Effector memory CD4-positive, alpha-beta T cell (primary cell): ENCODE measurements at places on chromosomes 1 and 21.

GRCh38 chr1:64878931-64879611 lies 87.3 kb downstream of the JAK1 start:
- H3K4me1 ChIP-seq: peaks cover 35% of the 10 kb centered on the region
- H3K27me3 ChIP-seq: no peaks in the 10 kb centered on the region
- DNase-seq: no peak
- H3K27ac ChIP-seq: no peak overlapping the region
- no peak overlapping the region for H3K4me3 ChIP-seq
- peaks cover 44% of the 10 kb centered on the region for H3K36me3 ChIP-seq

DNA sequence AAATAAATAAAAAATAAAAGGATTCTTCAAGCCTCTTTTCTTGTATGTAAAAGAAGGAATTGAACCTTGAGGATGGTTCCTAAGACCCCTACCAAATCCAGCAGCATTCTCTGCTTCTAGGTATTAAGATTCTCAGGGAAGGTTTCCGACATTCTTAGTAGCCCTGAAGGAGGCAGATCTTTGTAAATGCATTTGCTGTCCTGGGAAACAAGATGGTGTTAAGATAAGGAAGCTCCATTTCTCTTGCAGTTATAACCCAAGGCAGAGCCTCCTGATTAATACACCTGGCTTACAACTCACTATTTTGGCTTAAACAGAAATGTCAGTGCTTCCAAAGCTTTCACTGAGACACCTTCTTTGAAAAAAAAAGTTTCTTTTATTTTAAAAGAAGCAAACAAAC lies 393.8 kb downstream of the DISC1 start:
- no peaks in the 10 kb centered on the region for H3K27me3 ChIP-seq
- H3K4me3 ChIP-seq: no peak overlapping the region
- H3K27ac ChIP-seq: no peak overlapping the region

GRCh38 chr1:64950284-64950809 lies 16.0 kb downstream of the JAK1 start:
- no peak for DNase-seq
- no peak overlapping the region for H3K27ac ChIP-seq
- no peaks in the 10 kb centered on the region for H3K27me3 ChIP-seq
- peaks cover 28% of the 10 kb centered on the region for H3K4me1 ChIP-seq

DNA sequence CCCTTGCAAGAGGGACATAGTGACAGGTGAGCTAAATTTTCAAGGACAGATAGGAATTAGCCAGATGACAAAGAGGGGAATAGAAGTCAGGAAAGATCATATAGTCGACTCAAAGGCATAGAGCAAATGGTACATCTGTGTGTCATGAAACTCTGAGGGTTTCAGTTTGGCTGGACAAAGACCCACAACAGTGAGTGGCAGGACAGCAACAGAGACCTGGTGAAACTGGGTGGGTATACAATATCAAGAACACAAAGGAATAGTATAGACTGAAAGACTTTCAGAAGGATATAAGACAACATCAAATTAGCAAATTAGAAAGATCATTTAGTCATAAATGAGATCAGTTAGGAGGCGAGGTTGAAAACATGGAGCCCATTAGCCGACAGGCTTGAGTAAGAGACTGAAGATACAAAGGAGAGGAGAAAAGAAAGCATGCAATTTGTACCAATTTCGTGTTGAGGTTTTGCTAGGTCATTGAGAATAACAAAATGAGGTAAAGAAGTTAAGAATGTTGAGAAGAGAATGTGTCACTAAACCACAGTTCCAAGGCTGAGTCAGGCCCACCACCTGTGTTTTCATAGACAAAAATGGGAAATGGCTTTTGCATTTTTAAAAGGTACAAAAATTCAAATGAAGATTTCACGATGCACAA lies 213.8 kb downstream of the HHIPL2 start:
- H3K4me3 ChIP-seq: no peak overlapping the region
- no peaks in the 10 kb centered on the region for H3K4me1 ChIP-seq
- H3K27me3 ChIP-seq: no peaks in the 10 kb centered on the region
- no peaks in the 10 kb centered on the region for H3K36me3 ChIP-seq
- DNase-seq: no peak

- no peak overlapping the region for H3K4me3 ChIP-seq
- DNase-seq: no peak
- peaks cover 3% of the 10 kb centered on the region for H3K36me3 ChIP-seq
Observed at GRCh38 chr1:10598389-10598702, 123.6 kb downstream of the PEX14 start.

- no peak overlapping the region for H3K4me3 ChIP-seq
- no peaks in the 10 kb centered on the region for H3K36me3 ChIP-seq
- no peaks in the 10 kb centered on the region for H3K27me3 ChIP-seq
Observed at GRCh38 chr1:115679141-115679611, 37.4 kb downstream of the VANGL1 start.

DNA sequence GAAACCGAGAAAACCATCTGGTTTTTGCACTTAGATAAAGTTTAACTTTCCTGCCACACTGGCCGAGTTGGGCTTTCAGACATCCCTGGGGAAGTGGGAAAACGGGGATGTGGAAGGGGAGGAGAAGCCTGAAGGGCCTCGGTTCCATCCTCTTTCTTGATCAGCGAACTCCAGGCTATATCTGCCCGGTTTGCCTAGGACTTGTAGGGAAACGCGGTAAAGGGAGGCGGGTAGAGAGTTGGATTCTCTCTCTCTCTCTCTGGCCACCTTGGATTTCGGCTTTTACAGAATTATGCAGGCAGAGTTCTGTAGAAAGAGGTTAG lies 4.6 kb upstream of the LHX8 start:
- no peak for DNase-seq
- no peaks in the 10 kb centered on the region for H3K36me3 ChIP-seq
- H3K27me3 ChIP-seq: peaks cover 6% of the 10 kb centered on the region
- H3K4me3 ChIP-seq: no peak overlapping the region
- H3K4me1 ChIP-seq: no peaks in the 10 kb centered on the region

DNA sequence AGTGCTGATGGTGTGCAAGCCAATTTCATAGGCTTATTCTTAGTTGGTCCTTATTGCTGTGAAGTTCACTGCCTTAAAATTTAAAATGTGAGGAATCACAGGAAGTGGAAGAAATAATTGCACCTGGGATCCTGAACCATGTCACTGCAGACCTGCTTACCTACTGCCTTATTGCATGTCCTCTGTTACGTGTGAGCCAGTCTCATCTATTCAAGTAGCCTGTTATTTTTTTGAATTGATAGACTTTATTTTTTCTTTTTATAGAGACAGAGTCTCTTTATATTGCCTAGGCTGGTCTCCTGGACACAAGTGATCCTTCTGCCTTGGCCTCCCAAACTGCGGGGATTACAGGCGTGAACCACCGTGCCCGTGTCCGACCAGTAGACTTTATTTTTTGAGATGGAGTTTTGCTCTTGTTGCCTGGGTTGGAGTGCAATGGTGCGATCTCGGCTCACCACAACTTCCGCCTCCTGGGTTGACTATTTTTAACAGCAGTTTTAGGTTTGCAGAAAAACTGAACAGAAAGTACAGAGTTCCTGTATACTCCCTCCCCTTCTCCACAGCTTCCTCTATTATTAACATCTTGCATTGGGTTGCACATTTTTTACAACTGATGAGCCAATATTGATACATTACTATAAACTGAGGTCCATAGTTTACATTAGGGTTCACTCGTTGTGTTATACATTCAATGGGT lies 14.0 kb upstream of the DISC1 start:
- peaks cover 35% of the 10 kb centered on the region for H3K4me1 ChIP-seq
- no peak for DNase-seq
- no peaks in the 10 kb centered on the region for H3K36me3 ChIP-seq
- peak overlapping the region; percentile 28 for H3K27ac ChIP-seq
- H3K4me3 ChIP-seq: peak overlapping the region; percentile 20

DNA sequence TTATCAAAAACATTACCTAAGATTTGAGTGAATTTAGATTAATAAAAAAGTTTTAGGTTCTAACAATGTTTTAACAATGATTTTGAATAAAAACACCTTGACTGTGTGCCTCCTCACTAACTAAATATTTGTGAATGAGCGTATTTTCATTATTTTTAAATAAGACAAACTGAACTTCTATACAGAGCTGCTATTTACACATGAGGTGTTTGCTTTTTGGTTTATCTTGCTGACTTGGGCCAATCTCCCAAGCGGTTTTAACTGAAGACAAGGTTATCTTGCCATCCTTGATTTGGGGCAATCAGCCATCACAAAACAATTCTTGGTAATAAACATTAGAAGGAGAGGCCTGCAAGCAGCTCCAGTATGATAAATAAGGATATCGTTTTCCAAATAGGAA lies 108.2 kb upstream of the NRIP1 start:
- no peaks in the 10 kb centered on the region for H3K4me1 ChIP-seq
- H3K27ac ChIP-seq: no peak overlapping the region
- no peak for DNase-seq
- H3K4me3 ChIP-seq: no peak overlapping the region
- no peaks in the 10 kb centered on the region for H3K27me3 ChIP-seq

DNA sequence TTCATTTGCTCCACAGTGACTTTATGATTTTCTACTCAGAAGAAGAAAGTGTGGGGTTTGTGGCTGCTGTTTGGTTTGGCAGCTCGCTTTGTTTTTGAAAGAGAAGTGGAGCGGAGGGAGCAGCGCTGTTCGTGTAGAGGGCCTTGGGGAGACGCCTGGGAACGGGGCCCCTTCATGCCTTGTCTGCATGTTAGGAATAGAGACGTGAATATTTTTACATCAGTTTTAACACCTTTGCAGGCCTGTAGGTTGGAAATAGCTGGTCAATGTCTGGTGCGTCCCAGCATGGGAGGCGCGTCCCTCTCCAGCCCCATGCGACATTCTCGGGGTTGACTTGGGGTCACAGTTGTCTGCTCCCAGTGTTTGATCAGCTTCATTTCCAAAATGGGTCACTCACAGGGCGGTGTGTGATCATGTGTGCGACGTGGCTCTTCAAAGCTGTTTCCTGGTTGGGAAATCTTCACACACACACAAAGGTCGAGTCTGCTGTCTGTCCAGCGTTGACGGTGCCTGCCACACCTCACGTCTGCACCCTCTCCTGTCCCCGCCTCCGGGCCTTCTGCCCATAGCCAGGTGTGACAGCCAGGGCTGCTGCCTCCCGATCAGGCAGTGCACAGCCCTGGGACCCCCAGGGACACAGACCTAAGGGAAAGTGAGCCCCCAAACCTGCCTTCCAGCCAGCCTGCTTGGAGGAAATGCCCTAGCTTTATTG lies 149.2 kb downstream of the PSMG1 start:
- DNase-seq: no peak
- no peak overlapping the region for H3K4me3 ChIP-seq
- no peaks in the 10 kb centered on the region for H3K27me3 ChIP-seq
- H3K36me3 ChIP-seq: no peaks in the 10 kb centered on the region

DNA sequence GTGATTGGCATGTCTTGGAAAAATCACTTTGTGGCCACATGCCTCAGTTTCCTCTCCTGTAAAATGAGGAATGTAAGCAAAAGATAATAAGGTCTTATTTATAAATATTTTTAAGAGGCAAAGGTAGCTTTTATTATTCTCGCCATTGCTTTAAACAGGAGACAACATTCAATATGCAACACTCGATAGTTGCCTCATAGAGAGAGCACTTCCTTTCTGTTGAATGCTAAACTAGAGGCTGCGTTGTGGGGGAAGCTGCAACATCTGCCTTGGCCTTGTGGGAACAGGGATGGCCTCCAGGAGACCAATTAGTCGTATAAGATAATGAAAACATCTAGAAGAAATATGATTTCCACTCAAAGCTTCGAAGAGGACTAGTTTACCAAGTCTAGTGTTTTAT lies 3.5 kb downstream of the OSCP1 start:
- H3K27ac ChIP-seq: no peak overlapping the region
- DNase-seq: no peak
- no peak overlapping the region for H3K4me3 ChIP-seq
- H3K4me1 ChIP-seq: peaks cover 5% of the 10 kb centered on the region

DNA sequence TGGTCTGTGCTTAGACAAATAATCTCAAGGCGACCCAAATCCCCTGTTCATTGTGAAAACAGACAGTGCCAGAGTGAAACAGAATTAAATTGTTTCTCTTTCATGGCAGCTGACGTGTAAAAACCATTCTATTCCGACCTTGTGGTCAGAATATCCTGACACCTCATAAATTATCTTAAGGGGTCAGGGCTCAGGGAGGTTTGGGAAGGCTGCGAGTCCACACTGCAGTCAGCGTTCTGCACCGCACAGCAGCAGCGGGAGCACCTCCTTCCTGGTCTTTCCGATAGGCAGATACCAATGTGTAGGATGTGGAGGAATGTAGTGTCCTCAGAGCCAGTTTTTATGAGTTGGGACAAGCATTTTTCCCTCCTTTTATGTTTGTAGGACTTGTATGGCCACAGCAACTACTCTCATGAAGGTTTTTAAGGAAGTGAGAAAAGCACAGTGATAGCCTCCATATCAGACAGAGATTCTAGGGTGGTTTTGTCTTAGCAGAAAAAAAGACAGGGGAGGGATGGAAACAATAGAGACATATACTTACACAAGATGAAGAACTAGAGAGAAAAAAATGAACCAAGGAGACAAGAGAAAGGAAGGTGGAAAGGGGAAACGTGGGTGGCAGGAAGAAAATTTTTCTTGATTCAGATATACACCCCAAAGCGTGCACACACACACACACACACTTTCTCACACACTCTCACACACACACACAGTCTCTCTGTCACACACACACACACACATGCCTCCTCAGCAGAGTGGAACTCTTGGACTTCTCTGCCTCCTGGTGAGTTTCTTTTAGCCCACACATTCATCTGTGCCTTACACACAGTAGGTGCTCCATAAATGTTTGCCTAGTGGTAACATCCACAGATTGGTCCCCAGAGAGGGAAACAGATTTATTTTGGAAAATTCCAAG lies 68.6 kb downstream of the NTMT2 start:
- H3K4me1 ChIP-seq: no peaks in the 10 kb centered on the region
- no peaks in the 10 kb centered on the region for H3K36me3 ChIP-seq
- H3K4me3 ChIP-seq: no peak overlapping the region
- no peak for DNase-seq
- H3K27ac ChIP-seq: no peak overlapping the region

GRCh38 chr1:162855461-162856150 lies 5.4 kb downstream of the CCDC190 start:
- DNase-seq: no peak
- H3K36me3 ChIP-seq: no peaks in the 10 kb centered on the region
- no peaks in the 10 kb centered on the region for H3K27me3 ChIP-seq
- no peaks in the 10 kb centered on the region for H3K4me1 ChIP-seq

DNA sequence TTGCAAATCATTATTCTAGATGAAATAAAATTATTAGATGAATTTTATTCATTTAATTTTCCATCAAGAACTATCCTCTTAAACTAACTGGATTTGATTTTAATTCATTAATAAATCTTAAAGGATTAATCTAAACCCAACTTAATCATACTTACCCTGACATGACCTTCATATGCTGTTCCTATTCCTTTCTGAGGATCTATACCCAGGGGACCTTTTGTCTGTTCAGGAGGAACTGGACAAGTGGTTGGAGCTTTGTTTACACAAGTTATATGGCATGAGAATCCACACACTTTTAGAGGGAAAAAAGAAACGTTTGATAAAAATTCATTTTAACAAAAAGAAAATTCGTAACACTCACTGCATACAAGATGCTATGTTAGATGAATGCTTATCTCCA lies 95.2 kb downstream of the COQ8A start:
- no peak overlapping the region for H3K4me3 ChIP-seq
- DNase-seq: no peak
- H3K36me3 ChIP-seq: no peaks in the 10 kb centered on the region
- no peak overlapping the region for H3K27ac ChIP-seq
- no peaks in the 10 kb centered on the region for H3K4me1 ChIP-seq
